ENCODE measurements at places on chromosomes 2 and 18.

GRCh38 chr18:3885209-3885792 is 435.3 kb downstream of the TGIF1 start:
- DNase-seq = peak; percentile 71

DNA sequence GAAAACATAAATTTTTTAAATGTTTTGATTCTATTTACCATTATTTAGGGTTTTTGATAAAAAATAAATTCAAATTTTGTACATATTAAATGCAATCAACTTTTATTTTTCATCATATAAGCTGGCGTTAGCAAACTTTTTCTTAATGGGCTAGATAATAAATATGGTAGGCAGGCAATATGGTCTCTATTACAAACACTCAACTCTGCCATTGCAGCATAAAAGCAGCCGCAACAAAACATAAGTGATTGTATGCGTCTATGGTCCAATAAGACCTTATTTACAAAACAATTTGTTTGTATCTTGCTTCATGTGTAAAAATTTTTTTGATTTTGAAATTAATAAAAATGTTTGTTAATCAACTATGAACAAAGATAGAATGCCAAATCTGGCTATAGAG is 116.8 kb upstream of the GLI2 start:
- no peak for DNase-seq

DNA sequence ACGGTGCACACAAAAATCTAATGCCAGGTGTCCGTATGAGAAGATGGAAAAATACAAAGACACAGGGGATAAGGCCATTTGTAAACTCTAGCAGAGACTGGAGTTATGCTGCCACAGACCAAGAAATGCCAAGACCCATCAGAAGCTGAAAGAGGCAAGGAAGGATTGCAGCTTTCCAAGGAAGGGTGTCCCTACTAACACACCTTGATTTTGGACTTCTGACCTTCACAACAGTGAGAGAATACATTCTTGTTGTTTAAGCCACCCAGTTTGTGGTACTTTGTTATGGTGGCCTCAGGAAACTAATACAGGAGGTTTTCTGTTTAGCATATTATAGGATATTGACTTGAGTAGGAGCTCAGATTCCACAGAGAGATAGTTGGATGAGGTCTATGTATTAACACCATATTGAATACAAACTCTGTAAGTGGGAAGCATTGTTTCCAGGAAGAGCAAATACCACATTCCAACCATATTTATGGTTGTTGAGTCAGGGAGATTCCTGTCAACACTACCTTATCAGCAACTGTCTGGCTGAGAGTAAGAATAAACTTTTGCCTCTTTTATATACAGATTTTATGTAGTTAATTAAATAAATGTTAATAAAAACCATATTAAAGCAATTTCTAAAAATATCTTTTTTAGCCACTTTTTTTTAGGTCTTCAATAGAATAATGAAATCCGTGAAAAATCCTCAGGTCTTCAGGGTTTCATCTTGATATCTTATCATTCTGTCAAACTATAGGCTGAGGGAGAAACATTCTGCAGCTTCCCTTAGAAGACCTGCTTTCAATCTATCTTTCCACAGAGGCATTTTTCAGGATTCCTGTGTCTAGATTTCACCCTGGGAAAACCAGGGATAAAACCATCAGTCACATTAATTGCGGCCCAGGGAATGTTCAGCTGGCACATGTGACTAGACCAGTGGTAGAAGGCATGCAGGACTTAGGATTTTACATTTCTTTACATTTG is 35.4 kb upstream of the HNMT start:
- DNase-seq = no peak

DNA sequence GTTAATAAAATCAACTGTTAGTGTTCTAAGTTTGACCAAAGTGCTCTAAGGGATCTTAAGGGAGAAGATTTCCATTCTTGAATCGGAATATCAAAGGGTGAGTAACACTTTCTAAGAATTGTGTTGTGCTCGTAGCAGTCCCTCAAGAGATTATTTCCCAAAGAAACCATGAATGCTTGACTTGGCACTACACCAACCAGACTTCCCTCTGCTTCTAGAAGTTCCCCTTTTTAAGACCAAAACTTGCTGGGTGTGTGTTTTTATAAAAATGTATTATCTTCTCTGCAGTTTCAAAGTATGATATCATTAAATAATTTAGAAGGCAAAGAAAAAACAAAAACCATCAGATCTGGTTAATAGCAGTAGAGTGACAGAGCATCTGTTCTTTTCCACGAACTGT is 522.0 kb upstream of the FAM98A start:
- DNase-seq = no peak

DNA sequence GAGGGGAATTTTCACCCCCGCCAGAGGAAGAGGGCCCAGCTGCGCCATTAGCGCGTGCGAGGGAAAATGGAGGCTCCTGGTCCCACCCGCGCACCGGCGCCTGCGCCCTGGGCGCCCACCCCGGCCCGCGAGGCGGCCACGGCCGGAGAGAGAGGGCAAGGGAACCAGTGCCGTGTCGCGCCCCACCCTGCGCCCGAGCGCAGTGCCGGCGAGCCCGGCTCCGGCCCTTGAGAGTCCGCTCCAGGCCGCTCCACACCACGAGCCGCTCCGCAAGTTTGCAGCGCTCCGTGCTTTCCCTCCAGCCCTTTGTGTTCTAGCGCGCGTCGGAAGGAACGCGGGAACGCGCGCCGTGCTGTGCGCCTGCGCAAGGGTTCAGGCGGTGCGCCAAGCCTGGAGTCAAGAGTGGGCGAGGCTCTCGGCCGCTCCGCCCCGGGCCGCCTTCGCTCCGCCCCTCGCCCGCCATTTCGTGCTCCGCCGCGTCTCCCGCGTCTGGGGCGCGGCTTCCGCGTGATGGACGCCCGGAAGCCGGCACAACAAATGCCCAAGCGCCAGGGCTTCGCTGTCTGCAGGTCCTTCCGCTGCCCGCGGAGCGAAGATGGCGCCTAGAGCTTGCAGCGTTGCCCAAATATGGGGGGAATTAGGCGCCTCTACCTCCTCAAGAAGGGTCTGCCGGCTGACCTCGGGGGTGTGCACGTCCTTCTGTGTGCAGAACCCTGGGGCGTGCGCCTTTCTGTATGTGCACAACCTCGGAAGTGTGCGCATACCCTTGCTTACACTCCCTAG is 46.1 kb upstream of the PTMA start:
- DNase-seq = peak; percentile 99

DNA sequence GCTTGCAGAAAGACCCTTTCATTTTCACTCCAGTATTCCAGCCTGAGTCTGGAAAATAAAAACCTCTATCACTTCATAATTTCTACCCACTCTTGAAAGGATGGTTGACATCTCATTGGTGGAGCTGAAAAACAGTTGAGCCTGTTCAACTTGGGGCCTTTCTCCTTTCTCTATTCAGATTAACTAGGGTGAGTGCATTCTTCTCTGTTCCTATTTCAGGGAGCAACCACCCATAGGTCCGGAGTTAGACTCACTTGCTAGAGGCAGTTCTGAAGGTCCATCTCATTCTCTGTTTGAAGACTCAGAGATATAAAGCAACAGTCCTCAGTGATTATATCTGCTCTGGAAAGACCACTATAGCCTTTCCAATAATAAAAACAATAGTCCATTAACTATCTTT is 167.9 kb upstream of the SPOPL start:
- no peak for DNase-seq

DNA sequence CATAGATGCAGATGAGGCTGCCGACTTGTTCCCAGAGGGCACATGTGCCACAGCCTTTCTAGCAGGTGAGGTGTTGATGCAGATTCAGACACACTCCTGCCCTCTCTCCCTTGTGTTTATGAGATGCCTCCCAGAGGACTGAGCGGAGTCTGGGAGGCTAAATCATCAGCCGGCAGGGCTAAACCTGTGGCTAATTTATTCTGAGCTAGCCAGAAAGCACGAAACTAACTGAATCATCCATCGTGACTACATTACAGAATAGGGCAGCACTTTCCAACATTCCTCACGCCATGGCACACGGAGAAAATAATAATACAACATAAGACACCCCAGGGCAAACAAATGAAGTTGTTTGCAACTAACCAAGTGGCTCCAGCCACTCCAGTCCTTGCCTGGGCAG is 101.7 kb upstream of the FZD7 start:
- no peak for DNase-seq

- no peak for DNase-seq
These were observed 40.6 kb upstream of the PGAP1 start for GRCh38 chr2:196967116-196967515.

- DNase-seq = no peak
These were observed 35.2 kb downstream of the RFX8 start for GRCh38 chr2:101439716-101440115.

GRCh38 chr2:83478037-83478436 is 981.0 kb downstream of the SUCLG1 start:
- DNase-seq = no peak

- DNase-seq = peak; percentile 31
These were observed 36.6 kb downstream of the SCTR start for GRCh38 chr2:119487434-119488244.

DNA sequence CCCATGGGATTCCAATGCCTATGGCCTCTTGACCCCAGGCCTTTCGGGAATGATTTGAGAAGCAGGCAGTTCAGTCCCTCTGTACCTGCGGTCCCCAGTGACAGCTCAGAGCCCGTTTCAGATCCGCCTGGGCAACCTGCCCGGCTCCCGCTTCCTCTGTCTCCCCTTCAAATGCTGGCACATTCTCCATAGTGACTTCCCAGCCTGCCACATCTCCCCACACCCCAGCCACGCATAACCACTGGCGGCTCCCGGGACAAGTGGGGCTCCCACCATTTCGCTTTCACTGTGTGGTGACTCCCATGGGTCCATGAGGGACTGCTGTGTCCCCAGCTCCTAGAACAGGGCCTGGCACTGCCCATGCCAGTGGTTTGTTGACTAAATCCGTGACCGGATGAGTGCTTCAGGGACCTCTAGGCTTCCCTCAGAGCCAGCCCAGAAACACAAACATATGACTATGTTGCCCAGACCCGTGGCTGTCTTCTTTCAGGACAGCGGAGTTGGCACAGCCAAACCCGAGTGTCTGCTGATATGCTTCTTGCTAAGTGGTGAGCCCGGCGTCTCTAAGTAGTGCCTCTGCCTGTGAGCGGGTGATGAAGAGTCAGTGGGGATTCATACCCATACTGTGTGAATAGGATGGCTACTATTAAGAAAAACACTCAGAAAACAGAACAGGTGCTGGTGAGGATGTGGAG is 91.2 kb downstream of the GLI2 start:
- no peak for DNase-seq

DNA sequence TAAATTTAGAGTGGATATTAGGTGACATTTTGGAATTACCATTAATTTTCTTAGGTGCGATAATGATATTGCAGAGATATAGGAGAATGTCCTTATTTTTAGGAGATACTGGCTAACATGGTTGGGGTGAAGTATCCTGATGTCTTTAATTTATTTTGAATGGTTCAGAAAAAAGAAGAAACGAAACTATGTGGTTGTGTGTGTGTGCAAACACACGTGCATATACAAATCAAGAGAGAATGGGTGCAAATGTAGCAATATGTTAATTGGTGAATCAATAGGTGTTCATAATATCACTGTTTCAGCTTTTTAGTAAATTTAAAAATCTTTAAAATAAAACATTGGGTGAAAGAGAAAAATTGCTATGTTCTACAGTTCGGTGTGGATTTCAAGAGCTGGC is 140.9 kb downstream of the DIS3L2 start:
- peak; percentile 36 for DNase-seq

All from OCI-LY7 (cell line).